ENCODE measurements at places on chromosomes 7 and 10.

GRCh38 chr10:61346796-61347413, 106.3 kb downstream of the TMEM26 start:
- no peak for DNase-seq

GRCh38 chr7:610141-610530, 90.5 kb upstream of the PDGFA start:
- no peak for DNase-seq

- no peak for DNase-seq
Observed at GRCh38 chr7:124924906-124925305, 4.7 kb downstream of the POT1 start.

GRCh38 chr7:144649120-144649519, 186.7 kb downstream of the TPK1 start:
- no peak for DNase-seq

- DNase-seq = no peak
Observed at GRCh38 chr7:70807650-70808049, 324.3 kb upstream of the GALNT17 start.

- DNase-seq = no peak
Observed at GRCh38 chr10:2631557-2632205, 435.7 kb upstream of the PFKP start.

- DNase-seq = no peak
Observed at GRCh38 chr10:10726101-10726500, 291.6 kb upstream of the CELF2 start.

GRCh38 chr10:33214174-33214573, 120.3 kb downstream of the NRP1 start:
- DNase-seq = no peak

GRCh38 chr10:55485827-55486226, 684.8 kb upstream of the PCDH15 start:
- DNase-seq = no peak

- DNase-seq = no peak
Observed at GRCh38 chr10:111323389-111323966, 246.6 kb downstream of the ADRA2A start.

- no peak for DNase-seq
Observed at GRCh38 chr10:4721999-4722753, 103.8 kb upstream of the AKR1E2 start.

DNA sequence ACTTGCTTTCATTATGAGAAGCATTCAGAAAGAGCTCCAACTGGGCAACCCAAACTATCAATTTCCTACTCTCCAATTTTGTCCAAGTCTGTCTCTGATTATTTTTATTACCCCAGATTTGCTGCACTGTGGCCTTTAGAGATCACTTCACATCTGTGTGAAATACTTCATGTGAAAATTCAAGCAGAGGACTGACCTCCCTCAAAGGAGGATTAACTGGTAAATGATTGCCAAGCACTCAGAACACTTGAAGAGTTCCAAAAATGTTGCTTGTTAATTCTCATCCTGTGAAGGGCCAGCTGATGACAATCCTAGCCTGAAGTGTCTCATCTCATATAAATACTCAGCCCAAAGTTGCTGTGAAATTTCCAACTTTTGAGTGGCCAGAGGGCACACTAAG, 182.8 kb upstream of the DGKB start:
- DNase-seq = no peak

DNA sequence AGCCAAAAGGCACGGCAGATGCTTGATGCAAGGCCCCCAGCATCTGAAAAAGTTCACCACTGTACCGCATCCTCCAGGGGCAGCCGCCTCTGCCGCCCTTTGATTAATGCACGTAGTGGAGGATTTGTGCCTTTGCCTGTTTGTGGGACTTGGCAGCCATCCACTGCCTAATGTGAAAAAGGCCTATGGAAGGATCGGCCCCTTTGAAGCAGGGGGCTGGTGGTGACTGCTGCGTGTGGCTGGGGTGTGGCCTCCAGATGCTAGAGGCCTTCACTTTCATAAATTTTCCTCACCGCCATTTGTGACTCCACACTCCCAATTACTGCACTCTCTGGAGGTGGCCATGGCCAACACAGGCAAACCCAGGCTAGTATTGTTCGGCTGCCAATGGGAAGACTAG, 226.0 kb downstream of the BMPER start:
- no peak for DNase-seq

GRCh38 chr10:129777687-129778086, 186.4 kb downstream of the EBF3 start:
- no peak for DNase-seq

DNA sequence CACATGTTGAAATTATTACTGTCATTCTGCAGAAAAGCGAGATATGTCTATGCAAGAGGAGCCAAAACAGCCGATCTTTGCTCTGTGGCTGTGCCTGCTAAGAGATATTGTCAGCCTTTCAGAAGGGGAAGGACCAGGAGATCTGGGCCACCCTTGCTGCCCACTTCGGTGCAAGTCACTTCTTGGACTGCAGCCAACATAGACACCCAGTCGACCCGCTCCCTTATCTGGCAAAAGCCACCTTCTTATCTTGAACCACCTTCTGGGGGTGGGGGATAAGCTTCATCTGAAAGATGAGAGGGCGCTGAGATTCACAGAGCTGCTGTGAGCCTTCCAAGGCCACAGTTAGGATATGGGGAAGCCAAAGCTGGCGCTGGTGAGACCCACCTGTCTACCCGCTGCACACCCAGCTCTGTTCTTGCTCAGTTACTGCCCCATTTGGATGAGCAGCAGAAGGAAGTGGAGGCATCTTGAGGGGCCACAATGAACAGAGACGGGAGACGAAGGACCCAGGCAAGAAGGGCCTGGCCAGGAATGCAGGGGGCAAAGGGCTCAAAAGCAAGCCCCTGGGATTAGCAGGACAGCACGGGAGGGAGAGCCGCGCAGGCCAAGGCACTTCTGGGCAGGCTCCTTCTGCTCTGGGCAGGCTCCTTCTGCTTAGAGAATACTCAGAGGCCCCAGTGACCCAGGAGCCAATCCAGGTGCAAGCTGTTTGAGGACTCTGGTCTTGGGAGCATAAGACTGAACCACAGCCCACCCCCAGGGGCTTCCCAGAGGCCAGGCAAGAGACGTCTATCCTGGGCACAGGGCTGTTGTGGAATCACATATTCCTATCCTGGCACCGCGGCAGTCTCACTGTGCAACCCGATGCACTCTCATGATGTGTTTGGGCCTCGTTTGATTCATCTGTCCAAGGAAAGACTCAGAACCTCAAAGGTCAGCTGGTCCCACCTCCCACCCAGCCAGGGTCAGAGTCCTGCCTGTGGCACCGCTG, 38.4 kb upstream of the NPFFR1 start:
- DNase-seq = no peak

- DNase-seq = no peak
Observed at GRCh38 chr7:121083138-121083789, 94.8 kb downstream of the CPED1 start.

DNA sequence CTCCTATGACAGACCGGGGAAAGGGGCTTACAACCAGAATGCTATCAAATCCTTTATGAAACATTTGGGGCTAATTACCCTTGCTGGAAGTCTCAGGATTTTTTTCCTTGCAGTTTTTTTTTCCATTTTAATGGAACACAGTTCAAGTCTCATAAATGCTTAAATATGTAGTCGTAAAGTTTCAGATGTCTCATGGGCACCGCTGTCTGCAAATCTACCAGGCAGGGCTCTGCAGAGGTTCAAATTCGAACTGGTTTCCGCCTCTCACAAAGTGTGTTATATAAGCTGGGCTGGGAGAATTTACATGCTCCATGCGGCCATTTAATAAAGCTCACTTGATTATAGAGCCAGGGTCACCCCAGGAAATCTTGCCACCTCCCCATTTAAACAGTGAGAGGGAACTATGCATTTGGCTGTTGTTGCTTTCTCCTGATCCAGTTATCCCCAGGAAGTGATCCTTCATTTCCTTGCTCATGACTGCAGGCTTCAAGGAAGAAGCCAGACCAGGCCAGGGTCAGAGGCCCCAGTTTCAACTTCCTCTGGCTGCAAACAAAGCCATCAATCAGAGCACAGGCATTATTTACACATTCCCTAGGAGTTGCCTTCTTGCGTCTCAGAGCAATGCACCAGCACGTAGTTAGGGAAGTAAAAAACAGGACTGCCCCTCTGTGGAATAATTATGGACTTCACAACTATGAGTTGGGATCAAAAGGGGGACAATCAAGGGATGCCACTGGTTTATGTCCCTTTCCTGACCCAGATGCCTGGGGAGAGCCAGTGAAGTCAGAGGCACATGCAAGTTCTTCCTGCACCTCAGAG, 358.8 kb downstream of the PRPF18 start:
- DNase-seq = no peak

DNA sequence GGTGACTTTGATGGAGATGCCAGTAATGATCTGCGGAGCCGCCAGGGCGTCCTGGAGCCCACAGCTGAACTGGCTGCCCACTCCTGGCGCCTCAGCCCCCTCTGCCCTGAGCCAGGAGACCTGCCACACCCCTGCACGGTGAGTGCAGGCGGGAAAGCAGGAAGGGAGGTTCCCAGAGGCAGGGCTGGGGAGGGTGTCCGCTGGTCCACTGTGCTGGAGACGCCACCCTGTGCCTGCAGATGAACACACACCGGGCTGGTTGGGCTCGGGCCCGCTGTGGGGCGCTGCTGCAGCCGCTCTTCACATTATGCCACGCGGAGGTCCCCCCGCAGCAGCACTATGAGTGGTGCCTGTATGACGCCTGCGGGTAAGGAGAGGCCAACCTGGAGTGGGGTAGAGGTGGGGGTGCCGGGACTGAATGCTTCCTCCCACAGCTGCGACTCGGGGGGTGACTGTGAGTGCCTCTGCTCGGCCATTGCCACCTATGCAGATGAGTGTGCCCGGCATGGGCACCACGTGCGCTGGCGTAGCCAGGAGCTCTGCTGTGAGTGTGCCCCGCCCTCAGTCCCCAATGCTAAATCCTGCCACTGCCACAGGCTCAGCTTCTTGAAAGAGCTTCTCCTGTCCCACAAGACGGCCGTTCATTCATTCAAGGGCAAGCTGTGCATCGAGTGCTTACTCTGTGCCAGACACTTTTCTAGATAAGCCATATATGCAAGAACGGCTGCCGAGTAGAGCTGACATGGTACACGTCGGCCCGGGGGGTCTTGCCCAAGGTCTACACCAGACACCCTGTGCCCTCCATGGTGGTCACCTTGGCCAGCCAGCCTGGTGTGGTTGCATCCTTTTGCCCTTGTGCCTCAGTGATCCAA, 14.3 kb upstream of the ZNF467 start:
- no peak for DNase-seq

DNA sequence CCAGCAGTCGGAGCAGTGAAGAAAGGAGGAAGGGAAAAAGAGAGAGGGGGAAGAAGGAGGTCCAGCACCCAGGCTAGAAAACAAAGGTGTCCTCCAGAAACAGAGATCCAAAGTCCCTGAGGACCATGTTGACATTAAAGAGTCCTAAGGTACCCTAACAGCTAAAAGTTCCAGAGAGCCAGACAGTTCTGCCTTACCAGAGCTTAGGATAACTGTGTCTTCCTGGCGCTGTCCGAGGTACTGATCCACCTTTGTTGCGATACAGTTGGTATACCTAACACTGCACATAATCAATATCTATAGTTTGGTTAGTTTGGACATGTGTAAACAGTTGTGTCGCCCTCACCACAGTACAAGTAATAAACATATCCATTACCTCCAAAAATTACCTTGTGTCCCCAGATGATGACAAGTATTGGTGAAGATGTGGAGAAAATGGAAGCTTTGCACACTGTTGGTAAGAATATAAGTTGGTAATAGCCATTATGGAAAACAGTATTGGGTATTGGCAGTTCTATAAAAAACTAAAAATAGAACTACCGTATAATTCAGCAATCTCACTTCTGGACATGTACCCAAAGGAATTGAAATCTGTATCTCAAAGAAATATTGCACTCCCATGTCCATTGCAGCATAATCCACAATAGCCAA, 59.8 kb downstream of the GRID1 start:
- DNase-seq = peak; percentile 76

DNA sequence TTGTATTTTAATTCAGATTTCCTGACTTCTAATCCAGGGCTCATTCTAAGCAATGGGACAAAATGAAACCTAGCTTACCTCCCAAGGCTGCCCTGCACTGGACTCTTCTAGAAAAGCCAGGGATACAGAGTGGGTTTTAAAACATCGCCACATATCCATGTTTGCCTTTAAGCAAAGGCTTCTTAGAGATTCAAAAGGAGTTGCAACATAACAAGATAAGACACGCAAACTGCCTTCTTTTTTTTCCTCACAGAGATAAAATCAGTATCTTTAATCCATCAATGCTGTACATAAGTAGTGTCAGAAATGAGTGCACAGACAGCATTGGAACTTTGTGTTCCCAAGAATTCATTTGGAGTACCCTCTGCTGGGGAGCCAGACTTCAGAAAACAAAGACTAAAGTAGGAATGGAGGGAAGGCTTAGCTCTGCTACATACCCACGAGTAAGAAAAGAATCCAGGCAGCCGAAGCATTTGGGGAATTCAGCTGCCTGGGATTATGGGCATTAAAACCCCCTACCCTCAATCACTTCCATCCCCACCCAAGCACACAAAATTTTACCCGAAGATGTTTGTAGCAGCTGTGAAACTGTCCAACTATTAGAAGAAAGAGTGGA, 427.8 kb downstream of the ARL4A start:
- DNase-seq = peak; percentile 11

DNA sequence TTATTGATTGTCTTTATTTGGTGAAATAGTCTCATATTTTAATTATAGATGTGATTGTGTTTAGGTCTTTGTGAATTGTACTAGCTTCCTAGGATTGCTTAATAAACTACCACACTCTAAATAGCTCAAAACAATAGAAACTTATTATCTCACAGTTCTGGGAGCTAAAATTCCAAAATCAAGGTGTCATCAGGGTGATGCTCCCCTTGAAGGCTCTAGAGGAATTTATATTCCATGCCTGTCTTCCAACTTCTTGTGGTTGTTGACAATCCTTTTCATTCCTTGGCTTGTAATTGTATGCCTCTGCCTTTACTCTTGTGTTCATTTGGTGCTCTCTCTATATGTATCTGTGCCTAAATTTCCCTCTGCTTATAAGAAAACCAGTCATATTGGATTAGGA, 155.3 kb upstream of the AKR1E2 start:
- DNase-seq = no peak

DNA sequence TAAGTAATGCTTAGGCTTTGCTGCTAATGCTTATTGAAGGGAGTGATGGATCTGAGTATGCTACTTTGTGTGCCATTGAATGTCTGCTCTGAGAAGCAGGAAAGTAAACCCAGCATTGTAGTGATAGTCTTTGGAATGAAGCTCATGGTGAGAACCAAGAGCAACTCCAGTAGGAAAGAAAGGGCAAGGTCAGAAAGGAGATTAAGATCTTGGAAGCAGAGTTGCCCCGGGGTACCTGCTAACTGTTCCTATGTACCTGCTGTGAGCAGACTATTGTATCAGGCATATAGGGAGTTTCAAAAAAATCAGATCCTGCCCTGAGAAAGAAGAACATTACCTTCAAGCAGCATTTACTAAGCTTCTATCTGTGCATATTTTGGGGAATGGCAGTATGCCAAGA, 54.5 kb upstream of the AASS start:
- no peak for DNase-seq

Measured in HAP-1 (cell line).